Left renal cortex interstitium (tissue), 4 donors: ENCODE measurements at places on chromosomes 13 and 19.

- no peak for DNase-seq
Observed at GRCh38 chr13:80338781-80339562, 2.0 kb downstream of the SPRY2 start.

DNA sequence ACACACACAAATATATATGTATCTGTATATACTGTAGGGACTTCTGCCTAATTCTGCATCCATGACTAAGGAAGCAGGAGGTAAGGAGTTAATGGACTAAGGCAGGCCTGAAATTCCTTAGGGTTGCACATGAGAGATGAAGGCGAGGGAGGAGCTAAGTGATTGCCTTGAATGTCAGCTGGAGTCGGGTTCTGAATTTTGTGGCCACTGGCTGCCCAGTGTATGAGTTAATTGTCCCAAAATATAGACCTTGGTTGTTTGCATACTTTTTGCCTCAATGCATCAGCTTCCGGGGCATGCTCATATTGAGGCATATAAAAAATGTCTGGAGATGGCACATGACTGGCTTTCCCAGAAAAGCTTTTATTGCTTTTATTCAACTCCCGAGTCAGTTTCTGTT is 245.5 kb downstream of the TDRD3 start:
- DNase-seq, result no peak

GRCh38 chr13:42388326-42388725 is 116.4 kb downstream of the AKAP11 start:
- DNase-seq, result no peak

DNA sequence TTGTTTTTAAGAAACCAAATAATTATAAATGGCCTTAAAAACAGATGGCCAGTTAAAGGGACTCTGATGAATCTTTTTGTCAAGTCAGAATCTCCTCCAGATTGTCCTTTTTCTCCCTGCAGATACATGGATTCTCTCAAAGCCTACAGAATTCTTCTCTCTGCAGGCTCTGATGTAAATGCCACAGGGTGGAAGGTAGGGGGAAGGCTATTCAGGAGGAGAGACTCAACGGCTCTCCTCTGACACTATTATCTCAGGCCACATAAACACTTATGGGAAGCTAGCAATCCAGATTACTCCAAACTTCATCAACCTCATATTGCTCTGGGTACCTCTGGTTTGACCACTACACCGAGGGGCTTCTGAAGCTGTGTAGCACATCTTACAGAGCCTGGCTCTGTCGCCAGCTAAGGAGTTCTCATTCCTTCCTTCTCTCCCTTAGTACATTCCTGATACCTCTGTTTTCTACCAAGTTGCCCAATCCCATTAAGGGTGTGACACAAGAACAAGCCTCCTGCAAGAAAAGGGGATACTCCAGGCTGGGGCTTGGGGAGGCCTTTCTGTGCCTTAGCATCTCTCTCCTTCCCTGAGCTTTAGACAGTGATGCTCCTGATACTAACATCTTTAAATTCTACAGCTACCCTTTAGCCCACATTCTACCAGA is 14.9 kb downstream of the LCP1 start:
- DNase-seq, result no peak

- DNase-seq, result no peak
Observed at GRCh38 chr19:54928299-54928698, 19.0 kb downstream of the NLRP7 start.

DNA sequence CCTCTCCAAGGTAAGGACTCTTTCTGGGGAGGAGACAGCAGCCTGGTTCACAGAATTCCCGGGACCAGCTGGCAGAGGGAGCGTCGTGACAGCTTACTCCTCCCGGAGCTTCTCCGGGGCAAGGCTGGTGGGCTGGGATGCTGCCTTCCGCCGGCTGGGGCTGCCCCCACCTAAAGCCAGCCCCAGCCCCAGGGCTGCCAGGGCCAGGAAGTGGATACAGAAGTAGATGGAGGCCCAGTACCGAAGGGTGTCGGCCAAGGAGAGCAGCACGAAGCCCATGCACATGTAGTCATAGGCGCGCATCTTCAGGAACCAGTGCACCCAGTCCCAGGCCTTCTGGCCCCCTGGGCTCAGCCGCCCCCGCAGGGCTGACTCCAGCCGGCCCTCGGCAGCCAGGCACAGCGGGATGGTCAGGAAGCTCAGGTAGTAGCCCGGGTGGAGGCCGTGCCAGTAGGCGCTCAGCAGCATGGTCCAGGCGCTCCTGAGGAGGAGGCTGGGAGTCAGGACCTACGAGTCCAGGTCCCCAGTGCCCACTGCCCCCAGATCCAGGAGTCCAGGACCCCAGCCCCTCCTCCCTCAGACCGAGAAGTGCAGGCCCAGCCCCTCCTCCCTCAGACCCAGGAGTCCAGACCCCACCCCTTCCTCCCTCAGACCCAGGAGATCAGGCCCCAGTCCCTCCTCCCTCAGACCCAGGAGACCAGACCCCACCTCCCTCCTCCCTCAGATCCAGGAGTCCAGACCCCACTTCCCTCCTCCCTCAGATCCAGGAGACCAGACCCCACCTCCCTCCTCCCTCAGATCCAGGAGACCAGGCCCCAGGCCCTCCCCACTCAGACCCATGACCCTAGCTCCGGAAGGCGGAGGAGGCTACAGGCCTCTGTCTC is 1.2 kb upstream of the TMC4 start:
- DNase-seq, result no peak

GRCh38 chr13:51623473-51623872 is 39.2 kb downstream of the WDFY2 start:
- DNase-seq, result no peak
